ENCODE measurements at places on chromosomes 3 and 15.

DNA sequence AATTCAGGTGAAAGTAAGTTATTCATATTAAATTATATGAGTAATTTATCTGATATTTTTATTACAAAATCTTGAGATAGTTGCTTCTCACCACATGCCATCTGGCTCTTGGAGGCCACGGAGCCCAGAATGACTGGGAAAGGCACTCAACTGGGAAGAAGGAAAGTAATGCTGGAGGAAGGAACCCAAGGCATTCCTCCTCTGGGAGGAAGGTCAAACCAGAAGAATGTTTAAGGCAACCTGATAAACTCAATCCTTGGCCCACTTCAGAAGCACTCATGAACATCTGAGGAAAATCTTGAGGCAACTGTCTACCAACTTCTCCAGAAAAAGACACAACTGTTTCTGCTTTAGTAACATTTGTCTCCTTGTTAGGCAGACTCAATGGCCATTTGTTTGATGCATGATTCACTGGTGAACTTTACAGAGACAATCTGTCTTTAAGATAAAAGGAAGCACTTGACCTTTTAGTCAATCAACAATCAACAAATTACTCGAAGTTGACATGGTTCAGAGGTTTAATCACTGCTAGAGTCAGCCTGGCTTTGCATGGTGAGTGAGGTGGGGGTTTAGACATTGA, 261.4 kb upstream of the MME start:
- no peak for DNase-seq

DNA sequence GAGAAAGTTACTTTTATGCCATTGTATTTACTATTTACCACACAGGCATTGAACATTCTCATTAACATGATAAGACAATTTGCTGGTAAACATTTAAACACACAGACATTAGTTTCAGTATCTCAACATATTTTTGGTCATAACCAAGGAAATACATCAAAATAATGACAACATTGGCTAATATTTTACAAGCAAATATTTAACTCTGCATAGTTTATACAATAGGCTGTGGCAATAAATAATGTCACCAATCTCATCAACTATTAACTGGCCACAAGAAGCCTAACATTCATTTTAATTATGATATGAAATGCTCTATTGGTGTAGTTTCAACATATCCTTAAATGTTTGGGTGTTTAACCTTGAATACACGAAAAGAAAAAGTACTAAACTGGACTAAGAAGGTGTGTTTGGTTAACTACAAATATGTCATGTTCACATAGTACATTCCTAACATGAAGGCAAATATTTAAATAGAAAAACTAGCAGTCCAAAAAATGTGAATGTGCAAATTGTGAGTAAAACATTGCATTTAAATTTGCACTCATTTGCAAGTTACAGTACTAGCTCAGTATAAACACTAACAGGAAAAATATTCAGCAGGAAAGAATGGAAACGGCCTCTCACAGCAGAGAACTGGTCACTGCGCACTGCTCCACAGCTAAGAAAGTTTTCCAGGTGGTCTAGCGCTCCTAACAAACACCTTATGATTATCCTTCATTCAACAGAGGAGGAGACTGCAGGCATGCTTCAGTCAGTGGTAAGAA, 106.6 kb downstream of the GLDN start:
- DNase-seq: no peak

- no peak for DNase-seq
Observed at GRCh38 chr15:85725019-85725418, 69.7 kb downstream of the KLHL25 start.

DNA sequence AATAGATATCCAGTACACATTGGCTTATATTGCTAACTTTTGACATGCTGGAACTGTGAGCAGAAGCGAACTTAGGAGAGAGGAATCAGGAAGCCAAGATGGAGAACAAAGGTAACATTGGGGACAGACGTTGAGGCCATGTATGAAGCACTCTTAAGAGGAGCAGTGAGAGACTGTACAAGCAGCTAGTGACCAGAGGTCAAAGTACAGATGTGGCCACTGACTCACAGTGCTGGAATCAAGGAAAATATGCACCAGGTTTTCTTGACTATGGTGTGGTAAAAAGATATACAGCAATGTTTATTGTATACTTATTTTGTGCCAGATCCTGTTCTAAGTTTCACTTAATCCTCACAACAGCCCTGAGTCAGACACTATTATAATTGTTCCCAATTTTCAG, 2.0 kb upstream of the IL20RB start:
- no peak for DNase-seq

- DNase-seq: peak; percentile 27
Observed at GRCh38 chr3:172104471-172105072, 65.2 kb downstream of the FNDC3B start.

DNA sequence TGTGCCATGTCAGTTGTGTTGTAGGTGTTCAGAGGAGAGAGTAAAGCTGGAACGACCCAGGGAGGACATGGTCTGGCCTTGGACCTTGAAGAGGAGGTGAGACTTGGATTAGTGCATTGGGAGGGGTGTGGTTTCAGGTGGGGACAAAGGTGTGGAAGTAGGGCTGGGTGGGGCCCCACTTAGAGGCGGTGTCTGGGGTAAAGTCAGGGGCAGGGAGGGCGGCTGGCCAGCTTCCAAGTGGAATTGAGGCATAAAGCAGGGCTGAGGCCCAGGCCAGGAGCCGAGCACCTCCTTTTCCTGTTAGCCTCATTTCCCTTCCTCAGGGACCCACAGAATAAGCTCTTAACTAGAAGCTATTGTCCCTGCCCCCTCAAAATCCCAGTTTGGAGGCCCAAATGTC, 36.2 kb upstream of the FLNB start:
- DNase-seq: no peak

- peak; percentile 33 for DNase-seq
Observed at GRCh38 chr15:84818261-84819131, 1.3 kb downstream of the ALPK3 start.

- DNase-seq: no peak
Observed at GRCh38 chr15:78034495-78035191, 42.9 kb downstream of the TBC1D2B start.

DNA sequence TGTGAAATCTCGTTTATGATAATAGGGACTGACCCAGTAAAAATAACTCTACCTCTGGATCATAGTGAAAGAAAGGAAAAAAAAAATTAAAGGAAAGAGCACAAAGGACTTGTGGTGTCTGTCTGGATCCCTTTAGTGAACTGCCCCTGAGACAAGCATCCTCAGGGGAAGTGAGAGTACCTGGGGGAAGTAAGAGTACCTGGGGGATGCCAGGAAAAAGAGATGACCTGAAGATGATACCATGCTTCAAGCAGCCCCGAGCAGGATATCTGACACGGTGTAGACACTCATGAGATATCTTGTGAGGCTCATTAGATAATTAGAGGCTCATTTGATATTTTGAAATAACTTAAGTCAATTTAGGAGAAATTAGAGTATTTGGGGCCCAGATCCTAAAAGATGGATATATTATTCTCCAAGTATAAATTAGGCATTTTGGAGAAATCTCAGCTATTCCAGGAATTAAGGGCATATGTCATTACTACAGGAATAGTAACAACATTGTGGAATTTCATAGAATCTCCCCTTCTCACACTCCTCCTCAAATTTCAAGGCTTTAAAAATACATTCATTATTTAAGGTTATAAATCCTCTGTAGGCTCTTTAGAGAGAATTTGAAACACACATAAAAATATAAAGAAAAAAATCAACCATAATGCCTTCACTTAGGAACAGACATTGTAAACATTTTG, 36.3 kb upstream of the PSMD6 start:
- DNase-seq: no peak

DNA sequence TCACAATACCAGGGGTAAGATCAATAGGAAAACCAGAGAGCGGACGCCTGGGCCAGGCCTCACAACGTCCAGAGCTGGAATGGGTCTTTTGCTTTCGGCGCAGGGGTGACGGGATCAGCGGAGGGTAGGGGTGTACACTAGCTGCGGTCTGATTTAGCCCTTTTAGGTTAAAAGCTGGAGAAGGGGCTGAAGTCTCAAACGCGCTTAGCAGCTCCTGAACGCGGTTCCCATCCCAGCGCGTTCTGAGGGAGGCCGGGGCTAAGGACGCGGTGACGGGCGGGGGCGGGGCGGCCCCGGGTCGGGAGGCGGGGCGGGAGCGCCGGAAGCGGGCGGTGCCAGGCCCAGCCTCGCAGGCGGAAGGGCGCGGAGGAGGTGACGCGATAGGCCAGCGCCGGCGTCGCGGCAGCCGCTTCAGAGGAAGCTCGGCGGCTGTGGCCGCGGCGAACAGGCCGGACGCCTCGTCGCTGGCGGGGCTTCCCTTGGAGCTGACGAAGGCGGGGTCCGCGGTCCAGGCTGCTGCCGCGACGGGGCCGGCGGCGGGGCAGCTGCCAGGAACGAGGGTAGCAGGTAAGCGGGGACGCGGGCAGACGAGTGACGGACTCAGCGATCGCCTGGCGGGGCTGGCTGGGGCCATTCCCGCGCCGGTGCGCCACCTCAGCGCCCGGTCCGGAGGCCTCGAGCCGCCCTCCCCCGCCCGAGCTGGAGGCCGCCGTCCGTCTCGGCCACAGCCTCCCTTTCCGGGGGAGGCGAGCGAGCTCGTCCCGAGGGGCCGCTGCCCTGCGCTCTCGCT, at the start of gene SENP5:
SENP5 (plus strand) TSS at position 414 of the 790 bp plus-strand sequence. CDS start 17,262 bp downstream, outside the sequence.
- peak; percentile 94 for DNase-seq

DNA sequence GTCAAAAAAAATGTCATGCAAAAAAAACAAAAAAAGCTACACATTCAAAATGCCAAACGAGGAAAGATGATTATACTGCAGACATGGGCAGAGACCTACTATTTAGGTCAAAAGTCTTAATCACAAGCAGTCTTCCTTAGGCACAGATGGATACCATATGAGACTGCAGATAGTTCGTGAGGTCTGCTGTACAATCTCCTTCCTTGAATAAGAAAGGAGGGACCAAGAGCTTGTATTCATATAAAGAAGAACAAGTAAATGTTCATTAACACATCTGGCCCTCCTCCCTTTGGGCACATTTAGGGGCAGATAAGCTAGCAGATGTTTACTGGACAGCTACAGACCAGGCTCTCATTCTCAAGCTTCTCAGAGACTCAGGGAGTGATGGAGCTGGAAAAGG, 45.3 kb downstream of the ANXA2 start:
- DNase-seq: no peak

DNA sequence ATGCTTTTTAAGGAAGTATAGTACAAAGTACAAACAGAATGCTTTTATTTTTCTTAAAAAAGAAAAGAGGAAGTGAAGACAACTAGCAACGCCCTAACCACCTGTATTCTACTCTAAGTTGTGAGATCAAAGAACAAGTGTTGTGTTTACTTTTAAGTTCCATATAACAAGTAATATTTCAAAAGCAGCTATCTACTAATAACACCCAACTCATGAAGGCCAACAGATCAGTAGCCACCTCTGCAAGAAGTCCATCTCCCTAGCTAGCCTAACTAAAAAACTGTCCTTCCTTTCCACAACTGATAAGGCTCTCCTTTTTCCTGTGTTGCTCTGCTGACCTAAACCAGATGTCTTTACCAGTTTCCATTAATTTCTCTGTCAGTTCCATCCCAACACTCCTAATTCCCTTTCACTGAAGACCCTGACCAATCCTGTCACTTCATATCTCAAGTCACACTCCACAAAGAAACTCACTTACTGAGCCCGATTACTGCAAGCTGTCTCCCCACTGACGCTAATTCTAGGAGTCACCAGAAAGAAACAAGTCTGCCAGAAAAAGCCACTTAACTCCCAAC, 26.9 kb downstream of the PHC3 start:
- no peak for DNase-seq

GRCh38 chr3:43870844-43871626, 180.3 kb downstream of the ABHD5 start:
- no peak for DNase-seq

- DNase-seq: no peak
Observed at GRCh38 chr3:87498358-87499080, 222.1 kb upstream of the POU1F1 start.

DNA sequence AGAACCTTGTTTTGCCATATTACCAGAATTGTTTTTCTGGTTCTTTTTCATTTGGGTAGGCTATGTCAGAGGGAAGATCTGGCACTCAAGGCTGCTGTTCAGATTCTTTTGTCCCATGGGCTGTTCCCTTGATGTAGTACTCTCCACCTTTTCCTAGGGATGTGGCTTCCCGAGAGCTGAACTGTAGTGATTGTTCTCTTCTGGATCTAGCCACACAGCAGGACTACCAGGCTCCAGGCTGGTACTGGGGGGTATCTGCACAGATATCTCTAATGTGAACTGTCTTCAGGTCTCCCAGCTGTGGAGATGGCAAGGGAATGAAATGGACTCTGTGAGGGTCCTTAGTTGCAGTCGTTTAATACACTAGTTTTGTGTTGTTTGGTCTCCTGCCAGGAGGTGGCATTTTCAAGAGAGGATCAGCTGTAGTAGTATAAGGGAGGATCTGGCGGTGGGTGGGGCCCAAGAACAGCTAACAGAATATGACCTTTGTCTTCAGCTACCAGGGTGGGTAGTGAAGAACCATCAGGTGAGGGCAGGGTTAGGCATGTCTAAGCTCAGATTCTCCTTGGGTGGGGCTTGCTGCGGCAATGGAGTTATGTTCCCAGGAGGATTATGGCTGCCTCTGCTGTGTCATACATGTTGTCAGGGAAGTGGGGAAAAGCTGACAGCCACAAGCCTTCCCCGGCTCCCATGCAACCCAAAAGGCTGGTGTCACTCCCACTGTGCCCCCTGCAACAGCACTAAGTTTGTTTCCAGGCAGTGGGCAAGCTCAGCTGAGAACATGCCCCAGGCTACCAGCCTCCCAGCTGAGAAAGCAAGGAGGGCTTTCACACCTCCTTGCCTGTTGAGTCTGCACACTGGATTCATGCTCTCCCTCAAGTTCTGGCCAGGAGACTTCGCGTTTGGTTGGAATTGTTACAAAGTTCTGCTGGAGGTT, 252.5 kb downstream of the ISL2 start:
- DNase-seq: peak; percentile 24

- no peak for DNase-seq
Observed at GRCh38 chr15:73751899-73752805, 999 bp downstream of the INSYN1 start.

DNA sequence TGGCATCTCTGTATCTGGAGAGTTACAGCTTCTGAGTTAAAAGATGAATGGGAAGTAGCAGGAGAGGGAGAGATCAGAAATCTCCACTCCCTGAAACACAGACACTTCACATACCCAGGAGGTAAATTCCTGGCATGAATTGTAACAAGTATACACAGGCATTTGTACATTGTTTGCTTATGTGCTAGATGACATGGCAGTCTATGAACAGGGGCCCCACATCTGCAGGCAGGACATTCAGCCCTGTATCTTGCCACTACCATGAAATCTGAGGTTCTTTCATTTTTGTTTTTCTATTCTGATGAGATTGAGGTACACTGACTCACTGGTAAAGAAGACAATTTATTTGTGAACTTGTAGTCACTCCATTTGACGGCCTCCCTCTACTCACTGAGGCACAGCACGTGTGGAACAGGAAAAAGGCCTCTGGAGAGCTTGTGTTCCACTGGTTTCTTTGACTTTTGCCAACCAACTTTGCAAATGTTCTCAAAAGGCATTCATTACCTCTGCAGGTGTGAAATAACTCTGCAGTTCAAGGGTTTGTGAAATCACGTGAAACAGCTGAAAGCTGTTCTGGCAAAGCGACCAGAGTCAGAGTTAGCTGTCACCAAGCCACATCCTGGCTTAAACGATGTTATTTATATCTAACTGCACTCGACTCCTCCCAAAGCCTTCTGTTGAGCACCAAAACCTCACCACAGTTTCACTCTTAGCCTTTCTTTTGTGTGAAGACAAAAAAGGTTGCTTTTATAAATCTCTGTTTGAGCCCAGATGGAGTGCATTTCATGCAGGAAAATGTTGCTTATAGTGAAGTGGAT, 401.3 kb upstream of the CFAP20DC start:
- no peak for DNase-seq

GRCh38 chr3:99248913-99249312, 347.4 kb upstream of the DCBLD2 start:
- DNase-seq: no peak

GRCh38 chr3:36257158-36257852, 123.0 kb upstream of the STAC start:
- DNase-seq: no peak

- DNase-seq: no peak
Observed at GRCh38 chr3:177906578-177907229, 629.5 kb upstream of the KCNMB2 start.
